ENCODE measurements at places on chromosomes 1 and 21.

GRCh38 chr21:32456497-32456918, 44.0 kb downstream of the EVA1C start:
- DNase-seq = no peak

DNA sequence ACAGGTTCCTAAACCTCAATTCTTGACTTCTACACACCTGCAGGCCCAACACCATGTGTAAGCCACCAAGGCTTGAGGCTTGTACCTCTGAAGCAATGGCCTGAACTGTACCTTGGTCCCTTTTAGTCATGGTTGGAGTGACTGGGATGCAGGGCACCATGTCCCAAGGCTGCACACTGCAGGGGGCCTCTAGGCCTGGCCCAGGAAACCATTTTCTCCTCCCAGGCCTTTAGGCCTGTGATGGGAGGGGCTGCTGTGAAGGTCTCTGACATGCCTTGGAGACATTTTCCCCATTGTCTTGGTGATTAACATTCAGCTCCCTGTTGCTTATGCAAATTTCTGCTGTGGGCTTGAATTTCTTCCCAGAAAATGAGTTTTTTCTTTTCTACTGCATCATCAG, 75.8 kb upstream of the ZNF678 start:
- no peak for DNase-seq

GRCh38 chr21:35753308-35753707, 307.0 kb downstream of the SETD4 start:
- DNase-seq = no peak

- no peak for DNase-seq
Observed at GRCh38 chr1:96641282-96641681, 80.3 kb upstream of the PTBP2 start.

DNA sequence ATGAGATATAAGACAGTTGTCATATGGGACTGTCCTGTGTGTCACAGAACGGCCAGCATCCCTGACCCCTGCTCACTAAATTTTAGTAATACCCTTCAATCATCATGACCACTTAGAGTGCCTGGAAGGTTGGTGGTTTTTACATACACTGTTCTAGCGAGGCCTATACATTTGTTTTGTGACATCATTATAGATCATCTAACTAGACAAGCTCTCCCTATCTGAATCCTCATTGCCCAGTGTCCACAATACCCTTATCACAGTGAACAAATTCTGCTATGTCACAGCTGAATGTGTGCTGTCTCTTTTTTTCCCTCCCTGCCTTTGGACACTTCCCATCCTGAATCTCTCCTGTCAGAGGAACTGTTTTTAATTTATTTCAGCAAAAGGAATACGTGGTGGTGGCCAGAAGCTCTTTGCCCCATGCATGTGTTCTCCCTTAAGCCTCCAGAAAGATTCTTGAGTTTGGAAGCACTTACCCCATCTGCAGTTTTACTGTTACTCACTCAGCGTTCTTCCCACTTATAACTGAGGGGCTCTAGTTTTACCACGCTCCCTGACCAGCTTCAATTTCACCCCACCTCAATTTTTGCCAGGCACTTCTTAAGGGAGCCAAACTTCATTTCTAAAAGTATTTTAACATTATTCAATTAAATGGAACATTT, 70.3 kb downstream of the OLFML2B start:
- no peak for DNase-seq

GRCh38 chr1:239536165-239536849, 149.9 kb downstream of the CHRM3 start:
- no peak for DNase-seq

- no peak for DNase-seq
Observed at GRCh38 chr21:29190923-29191331, 60.5 kb downstream of the MAP3K7CL start.

DNA sequence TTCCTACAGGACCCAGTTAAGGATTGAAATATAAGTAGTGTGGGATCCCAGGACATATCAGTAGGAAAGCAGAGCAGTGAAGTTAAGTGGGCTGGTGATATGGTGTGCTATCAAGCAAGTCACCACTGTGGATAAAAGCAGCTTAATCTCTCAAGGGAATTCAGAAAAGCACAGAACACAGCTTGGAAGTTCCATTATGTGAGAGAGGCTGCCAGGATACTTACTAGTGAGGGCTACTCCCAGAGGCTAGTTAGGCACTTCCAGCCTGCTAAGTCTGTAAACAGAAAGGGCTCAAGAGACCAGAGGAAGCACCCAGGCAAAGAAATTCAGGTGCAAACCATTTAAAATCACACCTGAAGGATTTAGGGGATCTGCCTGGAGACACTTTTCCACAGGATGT, 18.8 kb upstream of the GRIK1 start:
- no peak for DNase-seq

DNA sequence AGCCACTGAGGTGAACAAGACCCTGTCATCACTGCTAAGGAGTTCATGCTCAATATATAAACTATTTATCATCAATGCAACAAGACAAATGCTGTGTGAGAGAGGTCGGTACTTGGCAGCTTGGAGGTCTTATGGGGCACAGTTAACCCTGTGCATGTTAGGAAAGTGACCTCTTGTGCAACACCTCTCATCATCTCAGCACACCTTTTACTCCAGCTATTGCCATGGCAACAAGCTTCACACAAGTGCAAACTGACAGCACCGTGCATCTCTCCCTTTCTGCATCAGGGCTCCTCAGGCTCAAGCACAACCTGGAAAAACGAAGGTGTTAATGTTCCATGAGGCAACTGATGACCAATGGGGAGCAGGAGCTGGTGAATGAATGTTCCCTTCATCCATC, 14.7 kb upstream of the MYSM1 start:
- no peak for DNase-seq

GRCh38 chr1:33045246-33045645, 8.6 kb upstream of the AK2 start:
- no peak for DNase-seq

- DNase-seq = no peak
Observed at GRCh38 chr1:117569856-117570255, 36.0 kb upstream of the TENT5C start.

DNA sequence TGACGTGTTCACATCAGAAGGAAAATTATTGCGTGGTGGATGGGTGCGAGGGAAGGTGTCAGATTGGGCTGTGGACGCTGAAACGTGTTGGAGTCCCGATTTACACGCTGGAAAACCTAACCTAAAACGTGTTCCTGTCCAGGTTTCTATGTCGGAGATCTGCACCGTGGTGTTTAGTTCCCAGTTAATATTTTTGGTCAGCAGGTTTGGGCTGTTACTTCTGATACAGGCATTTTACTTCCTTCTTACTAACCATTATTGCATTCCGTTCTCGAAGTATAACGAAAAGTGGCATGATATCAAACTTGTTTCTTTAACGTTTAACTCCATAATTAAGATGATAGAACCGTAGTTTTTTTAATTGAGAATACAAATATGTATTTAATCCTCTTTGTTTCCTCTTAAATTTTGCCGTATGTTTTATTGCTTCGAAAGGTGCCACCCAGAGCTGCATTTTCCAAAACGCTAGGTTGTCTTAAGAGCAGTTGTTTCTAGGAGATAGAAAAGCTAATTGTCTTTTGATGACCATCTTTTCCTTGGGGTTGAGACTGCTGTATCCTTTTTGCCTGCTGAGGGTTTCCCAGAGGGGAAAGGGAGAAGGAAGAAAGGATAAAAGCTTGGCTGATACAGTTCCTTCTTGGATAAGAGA, 1.3 kb downstream of the ADARB1 start:
- DNase-seq = no peak

DNA sequence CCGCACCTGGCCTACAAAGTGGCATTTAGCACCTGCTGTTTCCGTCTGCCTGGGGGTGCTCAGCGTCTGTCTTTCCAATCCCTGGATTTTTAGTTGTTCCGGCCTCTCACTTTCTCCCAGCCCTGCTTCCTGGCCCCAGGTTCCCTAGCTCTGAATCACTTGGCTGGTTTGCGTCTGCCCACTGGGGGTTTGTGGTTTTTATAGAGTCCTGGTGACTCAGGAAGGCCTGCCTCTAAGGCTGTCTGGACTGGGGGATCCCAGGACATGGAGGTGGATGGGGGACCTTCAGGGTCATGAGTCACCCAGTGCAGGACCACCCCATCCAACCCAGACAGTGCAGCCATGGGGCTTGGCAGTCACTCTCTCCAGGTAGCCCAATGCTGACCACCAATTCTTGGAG, 53.5 kb downstream of the MRPL37 start:
- DNase-seq = no peak

- DNase-seq = no peak
Observed at GRCh38 chr1:94949681-94950661, 23.1 kb upstream of the CNN3 start.

GRCh38 chr1:25922971-25923552, 16.8 kb upstream of the STMN1 start:
- no peak for DNase-seq

GRCh38 chr1:234826352-234826751, 216.4 kb upstream of the IRF2BP2 start:
- DNase-seq = no peak

GRCh38 chr1:1959840-1960479, 40.9 kb upstream of the TMEM52 start:
- peak; percentile 46 for DNase-seq

- DNase-seq = no peak
Observed at GRCh38 chr1:162389021-162389818, 7.7 kb downstream of the C1orf226 start.

DNA sequence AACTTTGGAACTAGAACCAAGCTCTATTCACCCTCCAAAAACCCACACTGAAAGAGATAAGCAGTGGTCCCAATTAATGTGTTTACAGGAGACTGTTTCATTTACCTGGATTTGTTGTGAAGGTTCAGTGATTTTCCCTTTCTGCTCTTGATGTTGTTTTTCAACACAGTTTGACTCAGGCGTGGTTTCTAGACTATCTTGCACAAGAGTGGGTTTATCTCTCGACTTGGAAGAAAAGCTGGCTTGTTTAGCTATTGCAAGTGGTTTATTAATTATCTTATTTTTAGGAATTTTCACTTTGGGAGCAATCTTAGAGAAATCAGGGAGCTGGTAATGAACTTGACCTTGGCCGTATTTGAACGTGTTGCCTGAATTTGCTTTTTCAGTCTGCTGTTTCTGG, 5.3 kb downstream of the AKNAD1 start:
- no peak for DNase-seq

GRCh38 chr1:237634922-237635321, 255.8 kb downstream of the ZP4 start:
- no peak for DNase-seq

GRCh38 chr21:21241391-21241790, 243.2 kb downstream of the NCAM2 start:
- DNase-seq = no peak

- DNase-seq = no peak
Observed at GRCh38 chr1:29655145-29655544, 418.8 kb downstream of the PTPRU start.

DNA sequence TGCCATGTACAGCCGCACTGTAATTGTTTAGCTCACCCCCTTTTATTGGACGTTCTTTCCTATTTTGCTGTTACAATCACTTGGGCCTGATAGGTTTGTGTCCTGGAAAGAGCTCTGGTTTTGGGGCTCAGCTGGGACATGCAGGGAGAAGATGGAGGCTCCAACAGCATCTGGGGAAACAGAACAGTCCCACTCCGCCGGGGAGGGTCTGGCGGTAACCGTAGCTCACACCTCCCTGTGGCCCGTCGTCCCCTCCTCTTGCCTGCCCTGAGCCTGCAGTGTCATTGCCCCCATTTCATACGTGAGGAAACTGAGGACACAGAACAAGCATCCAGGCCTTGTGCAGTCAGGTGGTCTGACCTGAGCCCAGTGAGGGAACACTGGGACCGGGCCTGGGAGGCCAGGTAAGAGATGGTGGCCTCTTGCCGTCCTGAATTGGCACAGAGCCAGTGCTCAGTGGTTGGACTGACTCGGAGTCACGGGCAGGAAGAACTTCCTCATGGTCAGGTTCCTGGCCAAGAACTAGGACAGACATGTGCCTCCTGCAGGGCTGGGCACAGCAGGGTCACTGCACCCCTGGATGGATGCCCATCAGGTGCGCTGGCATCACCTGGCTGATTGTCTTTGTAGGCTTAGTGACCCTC, 41.8 kb downstream of the S100B start:
- no peak for DNase-seq

GRCh38 chr1:222009105-222009730, 267.3 kb upstream of the DUSP10 start:
- DNase-seq = no peak

DNA sequence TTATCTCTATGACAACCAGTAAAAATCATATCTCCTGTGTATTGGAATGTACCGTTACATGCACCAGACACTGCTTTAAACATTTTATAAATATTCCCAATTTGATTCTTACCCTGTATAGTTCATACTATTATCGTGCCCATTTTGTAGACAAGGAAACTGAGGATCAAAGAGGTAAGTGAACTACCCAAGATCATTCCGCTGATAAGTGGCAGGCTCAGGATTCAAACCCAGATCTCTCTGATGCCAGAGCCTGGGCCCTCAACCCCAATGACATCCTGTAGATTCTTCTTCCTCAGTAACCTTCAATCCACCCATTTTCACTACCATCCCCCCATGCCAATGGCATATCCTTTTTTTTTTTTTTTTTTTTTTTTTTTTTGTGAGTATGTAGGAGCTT, 12.3 kb downstream of the CFAP57 start:
- DNase-seq = no peak

GRCh38 chr1:236159704-236160539, 17.6 kb downstream of the GPR137B start:
- DNase-seq = no peak

- no peak for DNase-seq
Observed at GRCh38 chr1:152954436-152954835, 7.4 kb downstream of the SPRR5 start.

GRCh38 chr1:192860478-192861185, 51.8 kb downstream of the RGS2 start:
- DNase-seq = no peak

DNA sequence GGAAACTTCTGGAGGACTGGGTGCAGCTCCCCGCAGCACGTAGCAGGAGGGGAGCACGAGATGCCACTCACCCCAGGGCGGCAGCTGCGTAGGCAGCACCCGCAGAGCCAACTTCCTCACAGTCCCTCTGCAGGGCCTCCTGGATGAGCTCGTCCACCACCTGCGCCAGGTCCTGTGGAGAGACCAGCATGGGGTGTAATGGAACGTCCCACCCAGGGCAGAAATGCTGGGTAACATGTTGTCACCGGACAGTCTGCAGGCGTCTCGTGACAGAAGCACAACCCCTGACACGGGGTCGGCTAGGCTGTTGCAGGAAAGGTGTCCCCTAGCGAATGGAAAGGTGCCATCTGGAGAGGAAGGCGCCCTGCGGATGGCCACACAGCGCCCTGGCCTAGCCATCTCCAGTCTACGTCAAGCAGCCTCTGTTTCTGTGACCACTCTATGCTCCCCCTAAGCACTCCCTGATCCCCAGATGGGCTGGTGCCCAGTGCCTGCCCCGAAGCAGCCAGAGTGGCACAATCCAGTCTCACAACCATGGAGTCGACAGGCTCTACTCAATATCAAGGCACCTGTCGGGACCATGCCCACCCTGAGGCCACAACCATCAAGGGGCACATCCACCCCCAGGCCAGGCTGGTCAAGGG, 21.2 kb downstream of the MCM3AP start:
- no peak for DNase-seq

GRCh38 chr1:226357416-226357815, 48.5 kb upstream of the LIN9 start:
- no peak for DNase-seq
